Spinal cord (tissue), 10 donors: ENCODE measurements at places on chromosomes 2 and 18. TPM values are rescaled to one million over a fixed set of nuclear protein-coding genes. Genes with fewer than 3 reads are reported as not detected.

Gene PROM2
- 1.8 TPM for total RNA-seq

Gene SPHKAP
- total RNA-seq = 33.7 TPM

Gene RANBP2
- 67.1 TPM for total RNA-seq

Gene LYPD6
- total RNA-seq = 31.0 TPM

Gene ALPG
- total RNA-seq = not detected

Gene LIPT1
- 11.8 TPM for total RNA-seq

Gene CPS1
- 15.6 TPM for total RNA-seq

Gene REEP1
- 61.9 TPM for total RNA-seq

Gene EFR3B
- 14.4 TPM for total RNA-seq

GRCh38 chr18:55953326-55953725 is 365.3 kb upstream of the TCF4 start:
- H3K4me1 ChIP-seq = no peaks in the 10 kb centered on the region
- no peaks in the 10 kb centered on the region for H3K36me3 ChIP-seq
- no peak overlapping the region for H3K27ac ChIP-seq
- H3K4me3 ChIP-seq = no peak overlapping the region
- no peak for DNase-seq
- no peaks in the 10 kb centered on the region for H3K27me3 ChIP-seq

DNA sequence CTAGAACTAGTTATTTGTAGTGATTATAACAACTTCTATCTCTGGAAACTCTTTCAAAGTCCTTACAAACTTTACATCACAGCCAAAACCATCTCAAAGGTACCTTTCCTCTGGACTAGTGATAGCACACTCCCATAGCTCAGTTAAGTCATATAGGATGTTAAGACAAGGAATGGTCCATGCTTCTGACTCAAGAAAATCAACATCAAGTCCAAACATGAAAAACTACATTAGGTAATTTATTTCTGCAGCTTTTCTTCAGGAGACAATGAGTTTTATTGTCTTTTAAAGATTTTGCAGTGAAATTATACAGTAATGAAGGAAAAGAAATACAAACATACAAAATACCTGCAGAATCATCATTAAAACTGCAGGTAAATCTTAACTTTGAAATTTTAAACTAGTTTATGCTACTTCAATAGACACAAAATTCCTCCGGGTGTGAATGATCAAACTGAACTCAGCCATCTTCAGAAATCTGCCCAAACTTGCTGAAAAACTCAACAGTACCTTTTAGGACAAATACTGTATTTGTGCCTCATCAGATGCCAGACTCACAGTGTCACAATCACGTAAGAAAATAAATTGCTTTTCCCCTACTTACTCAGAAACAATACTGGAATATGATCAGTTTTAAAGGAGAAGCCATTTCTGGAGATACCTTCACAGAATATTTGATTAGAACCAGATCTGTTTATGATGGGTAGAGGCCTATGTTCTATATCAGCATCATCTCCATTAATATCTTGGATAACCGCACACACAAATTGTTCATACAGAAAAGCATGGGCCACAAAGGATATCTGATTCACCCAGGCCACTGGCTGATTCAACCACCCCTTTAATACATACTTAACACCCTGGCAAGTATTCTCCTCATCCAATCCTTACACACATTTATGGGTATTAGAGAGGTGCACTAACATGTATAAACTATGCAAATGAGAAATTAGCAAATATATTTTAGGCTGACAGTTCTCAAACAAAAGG is 2.6 kb downstream of the TMEM131 start:
- peak overlapping the region; percentile 64 for H3K4me3 ChIP-seq
- H3K4me1 ChIP-seq = peaks cover 14% of the 10 kb centered on the region
- no peak for DNase-seq
- H3K36me3 ChIP-seq = no peaks in the 10 kb centered on the region

DNA sequence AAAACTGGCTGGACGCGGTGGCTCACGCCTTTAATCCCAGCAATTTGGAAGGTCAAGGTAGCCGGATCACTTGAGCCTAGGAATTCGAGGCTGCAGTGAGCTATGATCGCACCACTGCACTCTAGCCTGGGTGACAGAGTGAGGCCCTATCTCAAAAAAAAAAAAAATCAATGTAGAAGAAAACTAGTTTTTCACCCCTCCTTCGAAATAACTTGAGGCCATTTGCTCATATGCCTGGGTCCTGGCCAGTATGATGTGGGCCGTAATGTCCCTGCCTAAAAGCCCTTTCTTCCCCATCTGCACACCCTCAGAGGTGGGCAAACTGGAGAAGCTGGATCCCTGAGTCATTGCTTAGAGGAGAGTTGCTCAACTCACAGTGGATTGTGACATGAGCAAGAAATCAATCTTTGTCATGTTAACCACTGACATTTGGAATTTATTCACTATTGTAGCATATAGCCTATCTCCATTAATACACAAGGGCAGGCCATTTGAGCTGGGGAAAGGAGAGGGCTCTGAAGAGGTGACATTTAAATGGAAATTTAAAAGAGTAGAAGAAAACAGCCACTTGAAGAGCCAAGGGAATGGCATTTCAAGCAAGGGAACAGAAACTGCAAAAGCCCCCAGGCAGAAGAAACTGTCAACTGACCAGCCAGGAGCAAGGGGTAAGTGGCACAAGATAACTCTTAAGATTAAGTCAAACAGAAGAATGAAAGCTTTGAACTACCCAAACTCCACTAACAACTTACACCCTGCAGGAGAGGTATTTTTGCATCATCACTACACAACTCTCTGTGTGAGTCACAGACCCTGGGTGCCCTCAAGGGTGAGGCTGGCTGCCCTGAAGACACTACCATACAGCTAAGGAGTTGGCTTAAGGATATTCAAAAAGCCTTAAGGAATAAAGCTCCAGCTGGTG is 7.6 kb upstream of the METTL21A start:
- no peak overlapping the region for H3K4me3 ChIP-seq
- no peak for DNase-seq
- no peaks in the 10 kb centered on the region for H3K4me1 ChIP-seq
- H3K27ac ChIP-seq = no peak overlapping the region
- H3K27me3 ChIP-seq = no peaks in the 10 kb centered on the region

DNA sequence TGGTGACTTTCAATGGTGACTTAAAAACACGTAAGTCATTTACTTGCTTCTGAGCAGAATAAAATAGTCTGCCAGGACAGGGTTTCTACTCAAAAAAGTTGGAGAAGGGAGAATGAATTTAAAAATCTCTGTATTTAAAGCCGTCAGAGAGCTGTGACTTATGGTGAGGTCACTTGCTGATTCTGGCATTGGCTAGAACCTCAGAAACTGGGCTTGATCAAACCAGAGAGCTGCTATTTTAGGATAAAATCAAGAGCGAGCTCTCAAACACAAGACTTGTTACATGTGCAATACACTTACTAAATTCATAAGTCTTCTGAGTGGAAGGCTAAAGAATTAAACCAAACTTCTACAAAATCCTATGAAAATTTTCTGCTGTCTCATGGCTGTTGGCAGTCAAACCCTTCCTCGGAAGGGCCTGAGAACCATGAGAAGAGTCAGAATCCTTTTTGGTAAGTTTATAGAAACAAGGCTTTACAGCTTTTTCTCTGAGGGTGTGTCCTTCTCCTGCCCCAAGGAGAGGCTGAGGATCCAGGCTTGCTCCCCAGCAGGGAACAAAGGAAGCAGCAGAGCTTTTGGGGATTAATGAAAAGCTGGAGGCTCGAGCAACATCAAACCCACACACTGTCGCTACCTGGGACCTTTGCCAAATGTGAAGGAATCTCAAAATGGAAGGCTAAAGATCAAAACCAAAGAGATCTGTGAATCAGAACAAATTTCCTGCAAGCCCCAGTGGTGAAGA is 816.4 kb downstream of the SOCS6 start:
- no peaks in the 10 kb centered on the region for H3K27me3 ChIP-seq
- H3K4me3 ChIP-seq = no peak overlapping the region
- peak overlapping the region; percentile 16 for H3K27ac ChIP-seq
- no peak for DNase-seq
- H3K4me1 ChIP-seq = no peaks in the 10 kb centered on the region
- H3K36me3 ChIP-seq = no peaks in the 10 kb centered on the region

DNA sequence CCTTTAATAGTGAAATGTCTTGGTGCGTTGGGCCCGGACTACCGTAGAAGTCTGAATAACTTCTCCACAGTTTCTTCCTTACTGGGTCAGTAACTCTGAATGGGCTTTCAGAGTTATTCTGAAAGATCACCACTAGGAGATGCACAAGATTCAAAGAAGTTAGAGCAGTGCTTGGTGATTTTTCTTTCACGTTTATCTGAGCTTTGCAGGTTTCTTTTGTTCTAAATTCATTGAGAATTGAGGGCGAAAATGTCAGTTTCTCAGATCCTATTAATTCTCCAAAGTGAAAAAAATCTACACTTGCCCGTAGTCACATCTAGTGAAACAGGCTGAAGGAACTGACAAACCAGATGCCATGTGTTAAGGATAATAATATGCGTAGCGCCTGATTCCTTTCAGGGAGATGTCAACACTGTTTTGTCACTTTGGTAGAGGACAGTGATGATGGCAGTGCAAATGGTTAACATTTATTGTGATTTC is 70.1 kb downstream of the QPCT start:
- H3K27me3 ChIP-seq = no peaks in the 10 kb centered on the region
- no peaks in the 10 kb centered on the region for H3K4me1 ChIP-seq
- H3K4me3 ChIP-seq = peak overlapping the region; percentile 7
- H3K36me3 ChIP-seq = no peaks in the 10 kb centered on the region

- peaks cover 2% of the 10 kb centered on the region for H3K4me1 ChIP-seq
- peaks cover 5% of the 10 kb centered on the region for H3K36me3 ChIP-seq
- no peak overlapping the region for H3K27ac ChIP-seq
- no peak overlapping the region for H3K4me3 ChIP-seq
- DNase-seq = no peak
- no peaks in the 10 kb centered on the region for H3K27me3 ChIP-seq
Observed at GRCh38 chr18:7032537-7032936, 85.1 kb downstream of the LAMA1 start.

GRCh38 chr2:128325611-128326181 is 7.0 kb upstream of the HS6ST1 start:
- peaks cover 31% of the 10 kb centered on the region for H3K4me1 ChIP-seq
- H3K27me3 ChIP-seq = no peaks in the 10 kb centered on the region
- no peak overlapping the region for H3K4me3 ChIP-seq
- peaks cover 3% of the 10 kb centered on the region for H3K36me3 ChIP-seq
- no peak for DNase-seq
- no peak overlapping the region for H3K27ac ChIP-seq

GRCh38 chr2:32502941-32503340 is 124.9 kb upstream of the TTC27 start:
- no peak for DNase-seq
- no peak overlapping the region for H3K4me3 ChIP-seq
- H3K4me1 ChIP-seq = no peaks in the 10 kb centered on the region
- H3K36me3 ChIP-seq = peaks cover 22% of the 10 kb centered on the region
- H3K27ac ChIP-seq = no peak overlapping the region

DNA sequence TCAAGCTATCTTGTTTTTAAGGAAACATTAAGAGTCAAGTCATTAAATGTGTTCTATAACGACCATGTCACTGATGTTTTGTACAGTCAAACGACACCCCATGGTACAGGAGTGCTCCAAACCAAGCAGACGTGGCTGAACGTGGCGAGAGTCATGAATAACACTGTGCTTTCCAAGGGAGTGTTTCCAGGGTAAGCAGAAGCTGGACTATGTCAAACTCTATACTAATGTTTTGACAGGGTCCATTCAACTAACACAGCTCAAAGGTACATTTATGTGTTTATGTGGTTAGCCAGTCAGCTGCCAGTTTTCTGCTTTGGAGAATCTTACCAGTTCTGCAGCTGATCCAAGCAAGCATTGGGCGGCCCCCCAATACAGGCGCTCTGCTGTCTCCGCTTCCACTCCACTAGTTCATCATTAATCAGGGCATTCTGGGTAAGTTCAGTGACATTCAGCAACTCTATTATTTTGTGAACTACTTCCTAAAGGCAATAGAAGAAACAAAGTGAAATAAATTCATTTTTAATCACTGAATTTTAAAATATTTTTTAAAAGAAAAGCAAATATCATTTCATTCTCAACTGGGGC is 16.4 kb downstream of the STAT1 start:
- H3K27ac ChIP-seq = no peak overlapping the region
- no peaks in the 10 kb centered on the region for H3K27me3 ChIP-seq
- H3K36me3 ChIP-seq = peaks cover 40% of the 10 kb centered on the region

DNA sequence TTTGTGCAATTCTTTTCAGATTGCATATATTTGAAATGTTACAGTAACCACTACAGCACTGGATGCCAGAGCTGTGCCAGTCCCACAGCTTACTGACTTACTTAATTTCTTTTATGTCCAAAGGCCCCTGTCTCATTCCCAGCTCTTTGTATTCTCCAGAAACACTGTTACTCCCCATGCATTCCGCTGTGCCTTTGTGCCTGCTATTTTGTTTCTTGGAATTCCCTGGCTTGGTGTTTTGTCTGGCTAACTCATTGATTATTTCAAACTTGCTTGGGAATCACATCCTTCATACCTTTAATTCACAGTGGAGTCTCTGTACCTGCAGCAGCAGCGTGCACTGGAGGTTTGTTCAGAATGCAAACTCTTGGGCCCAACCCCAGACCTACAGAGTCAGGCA is 601.9 kb upstream of the DDX18 start:
- H3K4me1 ChIP-seq = no peaks in the 10 kb centered on the region
- no peaks in the 10 kb centered on the region for H3K27me3 ChIP-seq
- H3K36me3 ChIP-seq = no peaks in the 10 kb centered on the region
- H3K4me3 ChIP-seq = no peak overlapping the region
- no peak overlapping the region for H3K27ac ChIP-seq
- no peak for DNase-seq

GRCh38 chr2:101534149-101534611 is 59.3 kb upstream of the RFX8 start:
- no peak overlapping the region for H3K4me3 ChIP-seq
- DNase-seq = no peak
- peak overlapping the region; percentile 55 for H3K27ac ChIP-seq
- no peaks in the 10 kb centered on the region for H3K36me3 ChIP-seq

DNA sequence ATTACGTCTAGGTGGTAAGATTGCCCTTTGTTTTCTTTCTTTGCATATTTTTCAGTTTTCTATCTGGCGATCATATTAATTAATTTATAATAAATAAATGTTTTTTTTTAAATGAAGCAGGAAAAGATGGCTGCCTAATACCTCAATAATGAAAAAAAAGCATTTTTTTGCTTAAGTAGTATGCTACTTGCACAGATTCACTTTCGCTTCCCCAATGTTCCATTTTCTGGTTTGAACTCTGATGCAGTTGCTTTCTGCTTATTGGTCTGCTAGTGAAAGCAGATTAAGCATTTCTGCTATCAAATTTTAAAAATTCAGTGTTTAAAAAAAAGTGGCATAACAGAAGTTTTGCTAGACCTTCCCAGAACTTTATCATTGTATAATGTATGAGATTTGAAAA is 11.9 kb upstream of the TMEM182 start:
- no peak overlapping the region for H3K4me3 ChIP-seq
- H3K36me3 ChIP-seq = no peaks in the 10 kb centered on the region
- DNase-seq = no peak
- H3K27ac ChIP-seq = no peak overlapping the region
- no peaks in the 10 kb centered on the region for H3K4me1 ChIP-seq

GRCh38 chr2:16870491-16871076 is 204.9 kb upstream of the CYRIA start:
- H3K4me1 ChIP-seq = no peaks in the 10 kb centered on the region
- H3K27ac ChIP-seq = no peak overlapping the region
- H3K4me3 ChIP-seq = no peak overlapping the region
- DNase-seq = no peak
- H3K27me3 ChIP-seq = no peaks in the 10 kb centered on the region
